ENCODE measurements at places on chromosomes 4 and X.

- no peak overlapping the region for H3K4me3 ChIP-seq
- no peak for DNase-seq
- no peak overlapping the region for H3K27ac ChIP-seq
- no peaks in the 10 kb centered on the region for H3K4me1 ChIP-seq
- no peaks in the 10 kb centered on the region for H3K27me3 ChIP-seq
Observed at GRCh38 chr4:173704201-173704600, 174.2 kb upstream of the HAND2 start.

- no peak overlapping the region for H3K27ac ChIP-seq
- no peaks in the 10 kb centered on the region for H3K4me1 ChIP-seq
- H3K36me3 ChIP-seq, result peaks cover 24% of the 10 kb centered on the region
- no peaks in the 10 kb centered on the region for H3K27me3 ChIP-seq
- DNase-seq, result no peak
- no peak overlapping the region for H3K4me3 ChIP-seq
Observed at GRCh38 chr4:1933700-1934099, 62.5 kb downstream of the NSD2 start.

GRCh38 chrX:16445166-16445752 lies 204.7 kb upstream of the S100G start:
- peak; percentile 58 for DNase-seq
- H3K27me3 ChIP-seq, result no peaks in the 10 kb centered on the region
- no peaks in the 10 kb centered on the region for H3K4me1 ChIP-seq

DNA sequence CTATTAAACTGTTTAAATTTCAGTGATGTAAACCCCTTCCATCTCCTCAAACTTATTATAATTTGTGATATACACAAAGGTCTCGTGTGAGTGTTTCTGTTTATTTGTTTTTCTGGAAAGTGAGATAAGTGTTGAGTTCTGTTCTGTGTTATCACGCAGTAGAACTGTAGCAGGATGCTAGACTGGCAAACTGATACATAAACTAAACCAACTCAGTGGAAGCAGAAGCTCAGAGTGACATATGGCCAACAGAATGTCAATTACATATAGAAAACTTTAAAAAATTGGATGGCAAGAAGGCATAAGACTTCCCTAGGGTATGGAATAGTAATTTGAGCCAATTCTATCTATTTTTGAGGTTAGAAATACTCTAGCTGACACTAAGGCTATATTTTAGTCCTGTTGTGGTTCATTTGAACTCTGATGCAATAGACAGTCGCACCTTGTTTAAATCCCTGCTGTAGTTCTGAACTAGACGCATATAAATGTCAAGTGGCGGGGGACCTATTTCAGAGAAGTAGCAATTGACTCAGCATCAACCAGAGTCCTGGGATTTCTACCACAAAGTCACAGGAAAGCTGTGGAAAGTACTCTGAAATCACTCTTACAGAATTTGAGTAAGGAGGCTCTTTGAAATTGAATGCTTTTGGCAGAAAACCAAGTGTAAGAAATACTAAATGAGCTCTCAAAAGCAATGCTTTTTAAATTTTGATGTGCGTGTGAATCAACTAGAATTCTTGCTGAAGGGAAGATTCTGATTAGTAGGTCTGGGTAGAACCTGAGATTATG lies 294.4 kb downstream of the INPP4B start:
- H3K4me3 ChIP-seq, result no peak overlapping the region
- H3K36me3 ChIP-seq, result no peaks in the 10 kb centered on the region
- DNase-seq, result no peak

- H3K36me3 ChIP-seq, result no peaks in the 10 kb centered on the region
- no peaks in the 10 kb centered on the region for H3K27me3 ChIP-seq
- no peaks in the 10 kb centered on the region for H3K4me1 ChIP-seq
- no peak overlapping the region for H3K27ac ChIP-seq
- no peak for DNase-seq
- H3K4me3 ChIP-seq, result no peak overlapping the region
Observed at GRCh38 chrX:105765691-105766090, 56.6 kb upstream of the NRK start.

- H3K27me3 ChIP-seq, result no peaks in the 10 kb centered on the region
- H3K27ac ChIP-seq, result no peak overlapping the region
- H3K36me3 ChIP-seq, result peaks cover 12% of the 10 kb centered on the region
- no peak overlapping the region for H3K4me3 ChIP-seq
- H3K4me1 ChIP-seq, result peaks cover 9% of the 10 kb centered on the region
Observed at GRCh38 chr4:56465599-56466295, 1.7 kb upstream of the SRP72 start.

DNA sequence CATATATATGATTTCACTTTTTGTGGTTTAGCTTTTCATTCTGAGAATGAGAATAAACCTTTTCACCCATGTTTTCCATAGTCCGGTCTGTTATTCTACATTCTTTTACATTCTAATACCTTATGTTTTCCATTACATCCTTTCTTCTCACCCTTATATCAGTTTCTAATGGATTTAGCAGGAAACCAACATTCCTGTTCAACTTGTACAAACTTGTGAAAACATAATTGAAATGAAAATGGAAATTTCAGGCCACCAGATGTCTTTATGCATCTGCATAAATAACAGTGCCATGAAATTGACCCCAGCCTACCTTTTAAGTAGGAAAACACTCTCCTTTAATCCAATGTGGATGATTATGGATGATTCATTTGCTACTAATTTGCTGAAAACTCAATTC lies 494.8 kb upstream of the ZFP42 start:
- no peaks in the 10 kb centered on the region for H3K4me1 ChIP-seq
- no peaks in the 10 kb centered on the region for H3K27me3 ChIP-seq
- H3K27ac ChIP-seq, result no peak overlapping the region
- DNase-seq, result no peak
- H3K36me3 ChIP-seq, result no peaks in the 10 kb centered on the region

DNA sequence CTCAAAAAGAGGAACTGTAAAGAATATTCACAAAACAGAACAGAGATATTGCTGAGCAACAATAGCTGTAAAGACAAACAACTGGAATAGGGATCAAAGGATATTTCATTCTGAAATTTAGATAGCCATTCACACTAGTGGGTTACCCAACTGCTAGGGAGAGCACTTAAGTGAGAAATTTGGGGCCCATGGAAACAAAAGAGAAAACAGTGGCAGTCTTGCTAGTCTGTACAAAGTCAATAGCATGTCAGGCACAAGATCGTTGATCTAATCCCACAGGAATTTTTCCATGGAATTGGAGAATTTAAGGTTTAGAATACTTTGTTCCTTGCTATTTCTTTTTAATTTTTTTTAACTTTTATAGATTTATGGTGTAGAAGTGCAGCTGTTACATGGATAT lies 467.0 kb downstream of the PCDH18 start:
- no peak for DNase-seq
- H3K27me3 ChIP-seq, result no peaks in the 10 kb centered on the region
- H3K36me3 ChIP-seq, result peaks cover 2% of the 10 kb centered on the region
- no peak overlapping the region for H3K27ac ChIP-seq

- no peak overlapping the region for H3K4me3 ChIP-seq
- peaks cover 4% of the 10 kb centered on the region for H3K4me1 ChIP-seq
- peak; percentile 40 for DNase-seq
- H3K36me3 ChIP-seq, result no peaks in the 10 kb centered on the region
Observed at GRCh38 chr4:152591396-152591795, 55.5 kb upstream of the FBXW7 start.

DNA sequence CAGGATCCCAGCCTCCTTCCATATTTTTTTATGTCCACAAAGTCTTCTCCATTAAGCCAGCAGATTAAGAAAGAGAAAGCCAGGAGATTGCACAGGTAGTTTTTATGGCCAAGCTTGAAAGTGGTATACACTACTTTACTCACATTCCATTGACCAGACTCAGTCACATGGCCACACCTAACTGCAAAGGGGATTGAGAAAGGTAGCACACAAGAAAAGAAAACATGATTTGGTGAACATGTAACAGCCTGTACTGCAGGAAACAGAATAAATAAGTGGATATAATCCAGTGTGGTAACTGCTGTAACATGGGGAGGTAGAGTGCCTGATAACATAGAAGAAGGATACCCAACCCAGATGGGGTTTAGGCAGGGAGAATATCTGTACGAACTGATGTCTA lies 43.9 kb downstream of the HOPX start:
- DNase-seq, result no peak
- no peaks in the 10 kb centered on the region for H3K36me3 ChIP-seq
- peaks cover 3% of the 10 kb centered on the region for H3K4me1 ChIP-seq
- H3K27me3 ChIP-seq, result no peaks in the 10 kb centered on the region

DNA sequence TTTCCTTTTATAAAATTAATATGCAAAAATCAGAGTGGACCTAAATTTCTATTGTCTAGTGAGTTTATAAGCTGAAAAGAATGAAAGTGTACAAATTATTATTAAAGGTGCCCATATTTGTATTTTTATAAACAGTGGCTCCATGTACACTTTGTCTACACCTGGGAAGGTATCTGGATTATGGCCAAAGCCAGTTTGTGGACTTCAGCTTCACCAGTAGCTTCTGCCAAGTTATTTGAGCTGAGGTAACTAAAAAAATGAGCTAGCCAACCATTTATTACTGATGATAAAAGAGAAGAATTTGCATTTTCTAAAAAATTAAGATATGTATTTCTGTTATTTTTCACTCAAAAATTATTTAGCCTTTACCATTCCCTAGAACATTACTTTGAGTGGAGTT lies 32.3 kb upstream of the LRAT start:
- H3K27ac ChIP-seq, result no peak overlapping the region
- no peaks in the 10 kb centered on the region for H3K27me3 ChIP-seq
- H3K36me3 ChIP-seq, result no peaks in the 10 kb centered on the region
- H3K4me3 ChIP-seq, result no peak overlapping the region
- DNase-seq, result no peak

- H3K4me1 ChIP-seq, result no peaks in the 10 kb centered on the region
- H3K36me3 ChIP-seq, result no peaks in the 10 kb centered on the region
- no peaks in the 10 kb centered on the region for H3K27me3 ChIP-seq
Observed at GRCh38 chr4:73343432-73343831, 60.7 kb upstream of the ALB start.

DNA sequence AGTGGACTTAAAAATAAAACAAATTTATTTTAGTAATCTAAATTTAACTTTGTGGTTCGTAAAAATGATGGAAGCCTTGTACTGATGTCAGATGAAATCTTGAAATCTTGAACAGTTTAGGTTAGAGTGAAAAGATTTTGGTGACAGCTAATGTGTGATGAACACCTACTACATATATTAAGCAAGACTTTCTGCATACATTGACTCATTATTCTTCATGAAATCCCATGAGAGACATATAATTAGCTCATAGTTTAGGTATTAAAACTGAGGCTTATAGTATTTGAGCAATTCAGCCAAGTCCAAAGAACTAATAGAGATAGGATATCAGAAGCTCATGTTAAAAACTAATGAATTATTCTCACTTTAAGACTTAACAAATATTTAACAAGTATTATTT lies 66.9 kb upstream of the PCDH7 start:
- H3K27me3 ChIP-seq, result no peaks in the 10 kb centered on the region
- no peak for DNase-seq
- no peaks in the 10 kb centered on the region for H3K4me1 ChIP-seq
- no peaks in the 10 kb centered on the region for H3K36me3 ChIP-seq
- no peak overlapping the region for H3K4me3 ChIP-seq

DNA sequence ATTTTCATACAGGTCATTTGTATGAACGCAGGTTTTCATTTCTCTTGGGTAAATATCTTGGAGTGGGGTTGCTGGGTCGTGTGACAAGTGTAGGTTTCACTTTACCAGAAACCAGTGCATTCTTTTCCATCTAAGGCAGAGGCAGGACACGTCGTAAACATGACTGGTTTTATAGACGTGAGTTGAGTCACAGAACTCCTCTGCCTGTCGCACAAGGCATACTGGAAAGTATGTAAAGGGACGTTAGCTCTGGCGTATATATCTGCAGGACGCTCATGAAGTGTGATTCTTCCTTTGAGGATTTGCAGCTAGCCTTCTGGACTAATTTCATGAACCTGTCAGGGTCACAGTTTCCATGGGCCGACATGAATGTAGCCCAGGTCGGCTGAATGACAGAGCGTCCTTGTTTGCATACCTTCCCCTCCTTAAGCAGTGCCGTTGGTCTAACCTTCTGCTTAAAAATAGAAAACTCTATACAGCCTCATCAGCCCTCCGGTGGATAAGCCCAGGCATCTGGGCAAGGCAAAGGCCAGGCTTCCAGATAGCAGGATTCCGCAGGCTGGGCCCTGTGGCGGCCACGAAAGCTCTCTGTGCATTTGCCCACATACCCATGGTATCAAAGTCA lies 106.0 kb downstream of the GPR143 start:
- H3K36me3 ChIP-seq, result peaks cover 7% of the 10 kb centered on the region
- H3K27me3 ChIP-seq, result no peaks in the 10 kb centered on the region
- H3K4me1 ChIP-seq, result peaks cover 3% of the 10 kb centered on the region
- no peak for DNase-seq
- no peak overlapping the region for H3K27ac ChIP-seq
- H3K4me3 ChIP-seq, result no peak overlapping the region

GRCh38 chr4:183200453-183200852 lies 101.4 kb downstream of the WWC2 start:
- H3K36me3 ChIP-seq, result peaks cover 3% of the 10 kb centered on the region
- H3K27ac ChIP-seq, result no peak overlapping the region
- H3K4me1 ChIP-seq, result peaks cover 5% of the 10 kb centered on the region
- H3K27me3 ChIP-seq, result no peaks in the 10 kb centered on the region
- peak; percentile 33 for DNase-seq

- no peak for DNase-seq
- no peak overlapping the region for H3K4me3 ChIP-seq
- H3K27ac ChIP-seq, result no peak overlapping the region
- H3K27me3 ChIP-seq, result no peaks in the 10 kb centered on the region
- H3K4me1 ChIP-seq, result no peaks in the 10 kb centered on the region
- H3K36me3 ChIP-seq, result no peaks in the 10 kb centered on the region
Observed at GRCh38 chrX:38860106-38861013, 59.1 kb downstream of the MID1IP1 start.

- H3K27ac ChIP-seq, result no peak overlapping the region
- H3K27me3 ChIP-seq, result no peaks in the 10 kb centered on the region
- H3K36me3 ChIP-seq, result no peaks in the 10 kb centered on the region
- DNase-seq, result no peak
- H3K4me3 ChIP-seq, result no peak overlapping the region
Observed at GRCh38 chrX:74540635-74541249, 73.7 kb downstream of the RLIM start.

GRCh38 chr4:13968723-13969122 lies 341.2 kb upstream of the BOD1L1 start:
- H3K4me3 ChIP-seq, result no peak overlapping the region
- no peaks in the 10 kb centered on the region for H3K27me3 ChIP-seq
- H3K27ac ChIP-seq, result no peak overlapping the region

- H3K4me1 ChIP-seq, result no peaks in the 10 kb centered on the region
- H3K36me3 ChIP-seq, result no peaks in the 10 kb centered on the region
- H3K27ac ChIP-seq, result no peak overlapping the region
- no peaks in the 10 kb centered on the region for H3K27me3 ChIP-seq
- H3K4me3 ChIP-seq, result no peak overlapping the region
- DNase-seq, result no peak
Observed at GRCh38 chr4:124066595-124066994, 645.9 kb downstream of the ANKRD50 start.

DNA sequence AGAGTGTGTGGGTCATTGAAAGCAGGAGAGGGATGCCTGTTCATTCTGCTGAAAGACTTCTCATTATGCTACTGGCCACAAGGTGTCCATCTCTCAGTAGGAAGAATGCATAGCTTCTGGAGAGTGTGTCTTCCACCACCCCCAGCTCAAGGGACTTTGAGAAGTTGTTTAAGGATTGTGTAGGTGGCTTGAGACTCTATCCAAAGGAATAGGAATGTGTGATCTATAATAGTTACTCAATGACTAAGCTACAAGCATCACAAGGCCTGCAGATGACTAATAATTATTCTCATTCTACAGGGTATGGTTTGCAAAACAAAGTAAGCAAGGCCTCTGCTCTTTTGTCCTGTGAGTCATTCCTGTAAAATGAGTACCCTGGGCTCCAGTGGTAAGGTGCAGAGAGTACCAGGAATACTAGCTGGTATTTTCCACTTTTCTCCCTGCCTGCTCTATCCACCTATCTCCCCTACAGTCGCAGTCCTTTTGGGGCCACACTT lies 279.8 kb upstream of the BOD1L1 start:
- H3K27me3 ChIP-seq, result no peaks in the 10 kb centered on the region
- peak; percentile 73 for DNase-seq
- peaks cover 2% of the 10 kb centered on the region for H3K4me1 ChIP-seq
- H3K4me3 ChIP-seq, result no peak overlapping the region
- H3K27ac ChIP-seq, result no peak overlapping the region

Data from trophoblast cell (in vitro differentiated cells and primary cell).